ENCODE measurements at places on chromosomes 3 and 15.

DNA sequence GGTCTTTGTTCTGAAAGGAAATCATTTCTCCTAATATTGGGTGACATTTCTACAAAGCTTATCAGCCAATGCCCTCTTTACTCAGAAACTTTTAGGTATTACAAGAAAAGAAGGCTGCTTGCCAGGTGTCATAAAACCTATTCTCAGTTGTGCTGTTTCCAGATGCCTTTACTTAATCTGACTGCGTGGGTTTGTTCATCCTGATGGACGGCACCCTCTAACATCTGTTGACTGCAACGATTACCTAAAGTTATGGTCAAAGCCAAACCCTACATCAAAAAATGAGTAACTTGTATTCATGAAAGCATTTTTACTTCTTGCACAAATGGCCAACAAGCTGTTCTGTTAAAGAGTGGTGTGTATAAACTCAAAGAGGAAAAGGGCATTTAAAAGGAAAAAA, 207.7 kb upstream of the PDZRN3 start:
- no peak for DNase-seq

DNA sequence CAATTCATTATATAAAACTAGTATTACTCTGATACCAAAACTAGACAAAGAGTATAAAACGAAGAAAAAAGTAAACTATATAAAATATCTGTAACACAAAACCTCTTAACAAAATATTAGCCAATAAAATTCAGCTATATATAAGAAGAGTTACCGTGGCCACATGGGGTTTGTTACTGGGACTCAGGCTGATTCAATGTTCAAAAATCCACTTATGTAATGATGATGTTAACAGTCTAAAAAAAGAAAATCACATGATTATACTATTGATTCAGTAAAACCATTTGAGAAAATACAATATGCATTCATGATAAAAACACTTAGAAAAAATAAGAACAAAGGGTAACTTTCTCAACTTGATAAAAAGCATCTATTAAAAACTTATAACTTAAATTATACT, 18.3 kb downstream of the P2RY1 start:
- no peak for DNase-seq

GRCh38 chr3:58496206-58496857, 4.4 kb downstream of the KCTD6 start:
- DNase-seq: no peak

DNA sequence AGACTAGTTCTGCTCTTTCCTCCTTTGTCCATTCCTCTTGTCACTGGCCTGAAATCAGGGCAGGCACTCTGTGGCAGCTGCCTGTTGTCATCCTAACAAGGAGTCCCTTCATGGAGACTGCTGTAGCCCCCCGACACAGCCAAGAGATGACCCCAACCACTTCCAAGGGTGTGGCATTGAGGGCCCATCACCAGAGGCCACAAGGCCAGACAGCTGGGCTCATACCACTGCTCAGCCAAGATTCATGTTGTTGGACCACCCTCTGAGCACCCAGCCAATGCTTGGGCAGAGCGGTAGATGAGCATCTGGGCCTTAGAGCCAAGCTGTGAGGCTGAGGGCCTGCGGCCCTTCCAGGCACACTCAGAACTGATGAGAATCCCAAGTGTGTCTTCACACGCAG, 85.4 kb downstream of the EPHB1 start:
- DNase-seq: no peak

DNA sequence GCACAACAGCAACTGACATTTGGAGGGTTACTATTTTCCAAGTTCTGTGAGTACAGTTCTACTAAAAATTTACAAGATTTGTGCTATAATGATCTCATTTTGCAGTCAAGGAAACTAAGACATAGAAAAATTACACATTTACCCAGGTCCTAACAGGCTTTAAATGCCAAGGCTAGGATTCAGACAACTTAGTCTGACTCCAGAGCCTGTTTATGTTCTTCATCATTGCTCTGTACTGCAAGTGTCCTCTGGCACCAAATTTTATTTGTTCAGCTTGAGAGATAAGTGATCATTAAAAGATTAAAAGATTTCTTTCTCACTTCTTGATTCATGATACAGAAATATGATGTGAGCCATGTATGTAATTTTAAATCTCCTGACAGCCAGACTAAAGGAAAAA, 290.8 kb downstream of the UBE2E2 start:
- DNase-seq: no peak

- peak; percentile 47 for DNase-seq
Observed at GRCh38 chr3:141368925-141369794, 856 bp downstream of the ZBTB38 start.

GRCh38 chr15:48233246-48233645, 27.1 kb downstream of the SLC12A1 start:
- no peak for DNase-seq

DNA sequence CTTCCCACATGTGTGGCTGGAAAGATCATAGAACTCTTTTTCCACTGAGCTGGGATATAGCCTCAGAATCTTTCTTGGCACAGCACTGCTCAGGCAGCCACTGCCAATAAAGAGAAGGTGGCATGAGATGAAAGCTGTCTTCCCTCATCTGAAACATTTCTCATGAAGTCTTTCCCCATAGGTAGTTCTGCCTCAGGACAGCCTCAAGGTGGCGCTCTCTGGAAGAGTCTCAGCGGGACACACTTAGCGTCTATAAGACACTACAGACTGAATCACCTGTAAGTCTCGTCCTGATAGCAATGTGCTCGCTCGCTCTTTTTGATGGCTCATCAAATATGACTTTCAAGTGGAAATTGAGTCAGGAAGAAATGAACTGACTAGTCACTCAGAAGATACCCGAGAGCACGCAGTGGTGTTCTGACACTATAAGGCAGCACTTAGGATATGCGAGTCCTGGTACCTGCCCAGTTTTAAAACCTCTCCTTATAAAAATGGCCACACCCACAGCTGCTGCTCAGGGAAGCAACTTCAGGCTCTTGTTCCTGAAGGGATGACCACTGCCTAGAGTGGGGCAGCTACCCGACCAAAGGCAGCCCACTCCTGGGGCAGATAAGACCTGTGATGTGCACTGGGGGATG, 269.5 kb downstream of the SUCLG2 start:
- peak; percentile 62 for DNase-seq

GRCh38 chr3:162094301-162094700, 597.7 kb downstream of the OTOL1 start:
- DNase-seq: no peak

DNA sequence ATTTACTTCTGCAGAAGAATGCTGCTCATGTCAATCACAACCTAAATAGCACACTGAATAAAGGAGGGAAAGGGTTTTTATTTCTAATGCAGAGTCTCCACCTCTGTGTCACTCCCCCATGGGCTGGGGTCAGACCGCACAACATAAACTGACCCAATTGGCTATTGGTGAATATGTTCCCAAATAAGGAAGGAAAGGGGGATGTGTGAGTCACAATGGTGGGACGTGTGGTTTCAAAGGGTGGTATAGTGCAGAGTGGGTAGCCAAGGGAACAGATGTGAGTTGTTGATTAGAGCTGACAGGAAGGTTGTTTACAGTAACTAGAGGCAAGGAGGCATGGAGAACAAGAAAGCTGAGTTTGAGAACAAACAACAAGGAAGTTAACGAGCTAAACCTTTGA, 491.8 kb downstream of the ZPLD1 start:
- no peak for DNase-seq

DNA sequence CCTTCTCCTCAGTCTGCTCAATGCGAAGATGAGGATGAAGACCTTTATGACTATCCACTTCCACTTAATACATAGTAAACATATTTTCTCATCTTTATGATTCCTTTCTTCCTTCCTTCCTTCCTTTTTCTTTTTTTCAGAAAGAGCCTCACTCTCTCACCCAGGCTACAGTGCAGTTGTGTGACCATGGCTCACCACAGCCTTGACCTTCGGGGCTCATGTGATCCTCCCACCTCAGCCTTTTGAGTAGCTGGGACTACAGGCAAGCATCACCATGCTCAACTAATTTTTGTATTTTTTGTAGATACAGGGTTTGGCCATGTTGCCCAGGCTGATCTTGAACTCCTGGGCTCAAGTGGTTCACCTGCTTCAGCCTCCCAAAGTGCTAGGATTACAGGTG, 52.0 kb upstream of the RAP2B start:
- no peak for DNase-seq

- DNase-seq: peak; percentile 90
Observed at GRCh38 chr3:101676216-101676764, 642 bp downstream of the ZBTB11 start.

DNA sequence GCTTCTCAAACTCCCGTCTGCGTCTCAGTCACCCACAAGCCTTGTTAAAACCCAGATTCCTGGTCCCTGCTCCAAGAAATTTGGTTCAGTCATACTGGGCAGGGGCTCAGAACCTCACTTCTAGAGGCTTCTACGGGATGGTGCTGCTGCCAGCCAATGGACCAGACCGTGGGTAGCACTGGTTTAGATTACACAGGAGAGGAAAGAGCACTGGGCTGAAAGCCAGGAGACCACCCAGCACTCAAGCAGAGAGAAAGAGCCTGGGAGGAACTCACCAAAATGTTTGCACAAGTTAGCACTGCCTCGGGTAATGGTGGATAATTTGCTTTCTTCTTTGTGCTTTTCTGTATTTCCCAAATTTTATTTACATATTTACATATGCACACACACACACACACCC, 46.9 kb upstream of the MUC13 start:
- no peak for DNase-seq

- DNase-seq: no peak
Observed at GRCh38 chr3:116288485-116288884, 156.8 kb downstream of the LSAMP start.

- no peak for DNase-seq
Observed at GRCh38 chr3:68162644-68163043, 508.2 kb upstream of the SUCLG2 start.

GRCh38 chr15:48283396-48284145, 47.7 kb upstream of the DUT start:
- DNase-seq: no peak

DNA sequence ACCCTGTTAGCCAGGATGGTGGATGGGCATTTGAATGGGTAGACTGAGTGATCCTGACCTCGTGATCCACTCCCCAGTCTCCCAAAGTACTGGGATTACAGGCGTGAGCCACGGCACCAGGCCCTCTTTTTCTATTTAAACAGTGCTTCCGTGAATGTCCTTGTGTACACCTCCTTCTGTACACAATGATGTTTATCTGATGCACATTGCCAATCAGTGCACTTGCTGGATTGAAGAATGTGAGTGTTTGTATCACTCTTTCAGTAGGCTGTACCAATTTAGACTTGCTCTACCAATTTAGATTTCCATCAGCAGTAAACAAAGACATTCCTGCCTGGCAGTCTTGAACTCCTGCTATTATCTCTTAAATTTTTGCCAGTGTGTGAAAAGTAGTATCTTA, 8.9 kb upstream of the ZNF619 start:
- no peak for DNase-seq

DNA sequence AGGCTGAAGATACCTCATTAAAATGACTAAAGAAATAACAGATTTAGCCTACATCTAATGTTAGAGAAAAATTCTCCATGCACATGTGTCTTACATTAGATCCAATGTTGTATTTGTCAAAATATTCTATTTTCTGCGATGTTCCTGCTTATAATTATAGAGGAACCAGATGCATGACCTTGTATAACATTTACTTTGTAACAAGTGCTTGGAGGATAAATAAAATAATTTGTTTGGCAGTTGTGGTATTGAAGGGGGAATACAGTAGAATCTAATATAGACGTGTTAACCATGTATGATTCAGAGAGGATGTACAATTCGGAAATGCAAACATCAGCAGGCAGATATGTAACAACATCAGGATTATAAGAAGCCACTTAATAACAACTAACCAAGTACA, 922.2 kb downstream of the TUSC7 start:
- no peak for DNase-seq

GRCh38 chr3:140501061-140501769, 176.6 kb upstream of the TRIM42 start:
- DNase-seq: no peak

GRCh38 chr3:23567917-23568316, 237.8 kb upstream of the UBE2E1 start:
- peak; percentile 37 for DNase-seq

- DNase-seq: no peak
Observed at GRCh38 chr3:125440559-125440955, 65.4 kb upstream of the ZNF148 start.

GRCh38 chr3:16658925-16659793, 53.9 kb upstream of the DAZL start:
- no peak for DNase-seq

DNA sequence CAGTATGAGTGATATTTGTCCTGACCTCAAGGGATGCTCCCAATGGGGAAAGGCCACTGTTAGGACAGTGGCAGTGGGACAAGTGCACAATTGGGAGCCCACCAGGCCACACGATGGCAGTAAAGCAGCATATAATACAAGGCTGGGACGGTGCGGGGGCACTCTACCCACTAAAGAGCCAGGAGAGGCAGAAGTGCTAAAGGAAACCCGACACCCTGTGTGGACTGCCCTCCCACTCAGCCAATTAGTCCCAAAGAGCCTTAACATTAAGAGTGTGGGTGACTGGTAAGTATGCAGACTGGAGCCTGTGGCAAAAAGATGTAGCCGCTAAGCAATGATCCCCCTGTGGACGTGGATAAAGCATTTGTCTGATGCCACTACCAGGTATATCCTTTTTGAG, 8.2 kb upstream of the ZNF589 start:
- DNase-seq: peak; percentile 79

- no peak for DNase-seq
Observed at GRCh38 chr3:50978991-50979667, 304.4 kb downstream of the DOCK3 start.

DNA sequence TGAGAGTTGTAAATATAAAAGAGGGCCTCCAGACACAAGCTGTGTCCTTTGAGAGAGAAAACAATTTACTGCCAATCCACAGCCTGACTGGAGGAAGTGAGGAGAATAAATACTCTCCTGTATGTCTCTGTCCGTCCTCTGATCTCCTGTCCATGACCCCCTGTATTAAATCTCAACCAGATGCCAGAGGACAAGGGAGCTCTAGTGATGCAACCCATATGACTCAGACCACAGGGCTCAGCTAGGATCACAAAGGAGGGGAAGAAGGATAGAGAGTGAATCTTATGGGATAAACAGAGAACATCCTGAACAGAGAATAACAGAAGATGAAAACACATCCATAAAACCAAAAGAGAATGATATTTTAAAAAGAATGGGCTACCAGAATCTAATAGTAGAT, 482.6 kb downstream of the PLOD2 start:
- DNase-seq: no peak

- DNase-seq: no peak
Observed at GRCh38 chr3:123884203-123884831, at the start of gene MYLK. Gene MYLK (minus strand): TSS chr3:123884332. CDS start chr3:123793841, 90,491 bp downstream.

DNA sequence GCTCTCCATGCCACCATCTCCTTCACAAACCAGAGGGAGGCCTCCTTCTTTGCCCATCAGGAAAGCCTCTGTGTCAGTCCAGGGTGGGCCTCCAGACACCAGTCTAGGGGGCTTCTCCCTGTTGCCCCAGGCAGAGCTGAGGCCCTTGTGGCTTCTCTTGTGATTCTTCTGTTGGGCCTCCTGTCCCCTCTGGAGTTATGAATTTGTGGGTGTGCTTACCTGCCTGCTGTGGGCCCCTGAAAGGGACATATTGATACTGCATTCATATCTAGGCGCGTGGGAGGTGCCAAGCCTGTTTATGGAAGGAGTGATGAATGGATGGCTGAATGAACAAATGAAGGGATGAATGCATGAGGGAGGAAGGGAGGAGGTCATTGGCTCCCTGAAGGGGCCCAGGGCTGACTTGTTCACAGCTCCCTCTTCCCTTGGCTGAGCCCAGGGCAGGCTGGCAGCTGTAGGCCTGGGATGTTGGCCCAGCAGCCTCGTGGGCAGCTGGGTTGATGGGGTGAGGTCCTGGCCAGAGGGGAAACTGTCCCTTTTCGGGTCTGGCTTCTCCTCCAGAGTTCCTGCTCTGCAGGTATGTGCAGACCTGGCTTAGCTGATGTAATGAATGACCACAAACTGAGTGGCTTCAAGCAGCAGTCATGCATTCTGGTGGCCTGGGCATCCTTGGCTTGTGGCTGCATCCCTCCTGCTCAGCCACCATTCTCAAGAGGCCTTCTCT, 195.4 kb downstream of the GOLGA6L6 start:
- DNase-seq: peak; percentile 0
